Keratinocyte (primary cell): ENCODE measurements at places on chromosomes 11 and 22.

GRCh38 chr11:100849009-100849900 is 162.2 kb downstream of the ARHGAP42 start:
- no peak for DNase-seq

- DNase-seq: no peak
These were observed 29.7 kb downstream of the SPATA19 start for GRCh38 chr11:133815636-133816035.

DNA sequence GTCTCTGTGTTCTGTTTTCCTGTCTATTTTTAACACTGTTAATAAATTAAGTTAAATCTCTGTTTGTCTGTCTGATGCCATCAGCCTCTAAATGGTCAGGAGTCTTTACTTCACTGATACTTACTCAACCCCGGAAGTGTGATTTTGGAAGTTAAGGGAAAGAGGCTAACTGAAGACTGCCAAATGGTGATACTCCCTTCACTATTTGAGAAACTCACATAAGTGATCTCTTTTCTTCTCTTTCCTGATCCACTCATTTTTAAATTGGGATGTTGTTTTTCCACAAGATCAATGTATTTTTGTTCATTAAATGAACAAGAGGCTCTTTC is 389 bp upstream of the CASP12 start:
- no peak for DNase-seq

GRCh38 chr11:67280341-67280787 is 8.7 kb upstream of the ANKRD13D start:
- DNase-seq: no peak

DNA sequence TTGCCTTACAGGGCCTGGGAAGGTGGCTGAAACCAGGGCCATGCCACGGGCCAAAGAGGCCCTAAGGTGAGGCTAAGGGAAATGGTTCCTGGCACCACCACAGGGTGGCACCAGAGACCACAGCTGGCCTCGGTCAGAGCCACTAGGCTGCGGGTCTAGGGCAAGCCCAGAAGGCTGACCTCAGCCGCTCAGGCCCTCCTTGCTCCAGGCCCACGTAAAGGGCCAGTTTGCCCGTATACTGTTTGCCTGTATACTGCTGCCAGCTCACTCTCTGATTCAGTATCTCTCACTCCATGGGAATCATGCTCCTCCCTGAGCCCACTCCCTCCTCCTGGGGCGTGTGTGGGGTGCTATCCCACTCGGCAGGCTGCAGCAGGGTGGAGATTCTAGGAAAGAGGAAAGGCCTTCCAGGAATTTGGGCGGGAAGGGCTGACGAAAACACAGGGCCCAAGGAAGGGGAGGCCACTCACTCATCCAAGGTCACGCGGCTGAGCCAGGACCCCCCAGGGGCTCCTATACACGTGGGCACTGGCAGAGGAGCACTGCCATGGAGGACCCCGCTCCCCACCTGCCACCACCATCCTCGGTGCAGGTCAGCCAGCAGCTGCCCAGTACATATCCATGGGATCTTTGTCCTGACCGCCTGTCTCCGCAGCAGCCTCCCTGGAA is 62.4 kb downstream of the NECTIN1 start:
- no peak for DNase-seq

GRCh38 chr22:28379075-28379779 is 300.4 kb downstream of the TTC28 start:
- DNase-seq: no peak

GRCh38 chr11:78426845-78427244 is 9.2 kb upstream of the GAB2 start:
- DNase-seq: no peak

DNA sequence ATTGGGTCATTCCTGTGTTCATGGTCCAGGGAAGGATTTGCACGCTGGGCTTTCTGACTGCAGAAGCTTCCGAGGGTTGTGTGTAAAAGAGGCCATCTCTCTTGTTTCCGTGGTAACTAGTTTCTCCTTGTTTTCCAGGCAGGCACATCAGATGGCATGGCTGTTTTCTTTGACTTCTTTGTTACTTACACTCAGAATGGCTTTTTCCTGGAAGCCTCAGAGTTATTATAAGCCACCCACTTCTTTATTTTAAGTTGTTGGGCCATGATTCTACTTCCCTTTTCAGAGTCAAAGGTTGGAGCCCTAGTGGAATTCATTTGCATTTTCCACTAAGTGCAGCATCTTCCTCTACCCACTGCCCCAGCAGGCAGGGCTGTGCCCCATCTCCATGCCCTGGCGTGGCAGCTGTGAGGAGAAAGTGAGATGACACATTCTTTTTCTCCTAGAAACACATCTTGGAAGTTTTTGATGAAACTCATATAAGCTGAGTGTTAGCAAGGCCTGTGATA is 94.9 kb downstream of the PRR5L start:
- DNase-seq: no peak

DNA sequence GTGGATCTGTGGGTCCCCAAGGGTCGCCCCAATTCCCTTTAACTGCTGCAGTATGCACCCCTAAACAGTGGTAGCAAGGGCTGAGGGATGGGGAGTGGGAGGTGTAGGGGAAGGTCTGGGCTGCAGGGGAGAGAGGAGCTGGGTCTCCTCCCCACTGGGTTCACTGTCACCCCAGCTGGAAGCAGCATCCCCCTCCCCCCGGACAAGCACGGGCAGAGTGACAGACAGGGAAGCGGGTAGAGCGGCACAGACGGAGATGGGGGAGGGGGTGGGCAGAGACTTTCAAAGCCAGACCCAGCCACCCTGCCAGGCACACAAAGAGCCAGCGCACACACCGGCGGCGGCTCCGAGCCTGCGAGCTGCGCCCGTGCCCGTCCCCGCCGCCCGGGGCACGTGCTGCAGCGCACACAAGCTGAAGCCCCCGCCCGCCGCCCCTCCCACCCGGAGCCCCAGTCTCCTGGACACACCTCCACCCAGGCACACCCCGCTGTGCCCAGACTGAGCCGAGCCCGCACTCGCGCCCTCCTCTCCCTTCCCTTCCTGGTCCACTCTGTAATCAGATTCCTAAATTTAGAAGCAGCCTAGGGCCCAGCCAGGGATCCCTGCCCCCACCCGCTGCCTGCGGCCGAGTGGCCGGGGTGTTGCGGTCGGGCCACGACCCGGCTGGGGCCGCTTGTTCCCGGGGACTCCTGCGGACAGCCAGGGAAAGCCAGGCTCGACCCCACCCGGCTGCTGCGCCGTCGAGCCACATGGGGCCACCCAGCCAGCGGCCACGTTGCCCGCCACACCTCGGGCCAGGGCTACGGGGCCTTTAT is 935 bp upstream of the RCOR2 start:
- no peak for DNase-seq

DNA sequence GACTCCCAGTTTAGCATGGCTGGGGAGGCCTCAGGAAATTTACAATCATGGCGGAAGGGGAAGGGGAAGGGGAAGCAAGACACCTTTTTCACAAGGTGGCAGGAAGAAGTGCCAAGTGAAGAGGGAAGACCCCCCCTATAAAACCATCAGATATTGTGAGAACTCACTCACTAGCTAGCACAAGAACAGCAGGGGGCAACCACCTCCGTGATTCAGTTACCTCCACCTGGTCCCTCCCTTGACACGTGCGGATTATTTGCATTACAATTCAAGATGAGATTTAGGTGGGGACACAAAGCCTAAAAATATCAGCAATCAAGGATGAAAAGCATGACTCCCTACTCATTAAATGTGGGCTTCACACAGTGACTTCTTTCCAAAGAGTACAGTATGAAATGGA is 155.0 kb upstream of the CCDC90B start:
- no peak for DNase-seq

DNA sequence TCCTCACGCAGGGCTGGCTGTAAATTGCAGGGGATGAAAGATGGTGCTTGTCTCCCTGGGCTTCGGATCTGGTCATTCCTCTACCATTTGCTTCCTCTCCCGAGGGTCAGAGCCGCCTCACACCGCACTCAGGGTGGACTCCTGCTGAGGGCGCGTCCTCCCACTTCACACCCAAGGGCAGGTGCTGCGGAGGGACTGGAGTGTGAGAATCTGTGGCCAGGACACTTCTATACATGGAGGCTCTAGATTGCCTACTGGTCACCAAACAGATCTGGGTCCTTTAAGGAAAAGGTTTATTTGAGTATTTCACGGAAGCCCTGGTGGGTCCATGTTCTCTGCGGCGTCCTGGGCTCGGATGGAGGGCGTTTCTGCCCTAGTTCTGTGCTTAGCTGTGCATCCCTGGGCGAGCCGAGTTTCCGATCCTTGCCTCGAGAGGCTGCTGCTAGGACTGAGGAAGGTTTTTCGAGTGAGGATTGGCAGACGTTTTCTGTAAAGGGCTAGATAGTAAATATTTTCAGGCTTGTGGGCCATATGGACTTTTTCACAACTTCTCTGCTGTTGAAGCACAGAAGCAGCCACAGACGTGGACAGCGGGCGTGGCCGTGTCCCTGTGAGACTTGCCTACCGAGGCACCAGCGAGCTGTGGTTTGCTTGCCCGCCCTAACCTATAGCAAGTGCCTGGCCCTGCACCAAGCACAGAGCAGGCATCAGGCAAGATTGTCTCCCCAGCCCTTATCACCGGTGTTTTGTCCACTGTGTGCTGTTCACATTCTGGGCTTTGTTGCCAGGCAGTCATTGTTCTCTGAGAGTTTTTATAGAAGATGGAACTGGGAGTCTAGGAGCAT is 279.0 kb downstream of the TBC1D22A start:
- DNase-seq: no peak

DNA sequence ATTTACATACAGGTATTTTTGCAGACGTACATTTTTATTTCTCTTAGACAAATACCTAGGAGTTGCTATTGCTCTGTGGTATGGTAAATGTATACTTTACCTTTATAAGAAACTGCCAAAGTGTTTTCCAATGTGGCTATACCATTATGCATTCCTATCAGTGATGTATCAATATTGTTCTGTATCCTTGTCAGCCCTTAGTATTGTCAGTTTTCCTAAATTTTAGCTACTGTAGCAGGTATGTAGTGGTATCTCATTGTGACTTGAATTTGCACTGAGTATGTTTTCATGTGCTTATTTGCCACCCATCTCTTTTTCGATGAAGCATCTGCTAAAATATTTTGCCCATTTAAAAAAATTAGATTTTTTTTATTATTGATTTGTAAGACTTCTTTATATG is 37.0 kb downstream of the CLPB start:
- DNase-seq: no peak

GRCh38 chr11:47917599-47918369 is 62.6 kb upstream of the PTPRJ start:
- no peak for DNase-seq

DNA sequence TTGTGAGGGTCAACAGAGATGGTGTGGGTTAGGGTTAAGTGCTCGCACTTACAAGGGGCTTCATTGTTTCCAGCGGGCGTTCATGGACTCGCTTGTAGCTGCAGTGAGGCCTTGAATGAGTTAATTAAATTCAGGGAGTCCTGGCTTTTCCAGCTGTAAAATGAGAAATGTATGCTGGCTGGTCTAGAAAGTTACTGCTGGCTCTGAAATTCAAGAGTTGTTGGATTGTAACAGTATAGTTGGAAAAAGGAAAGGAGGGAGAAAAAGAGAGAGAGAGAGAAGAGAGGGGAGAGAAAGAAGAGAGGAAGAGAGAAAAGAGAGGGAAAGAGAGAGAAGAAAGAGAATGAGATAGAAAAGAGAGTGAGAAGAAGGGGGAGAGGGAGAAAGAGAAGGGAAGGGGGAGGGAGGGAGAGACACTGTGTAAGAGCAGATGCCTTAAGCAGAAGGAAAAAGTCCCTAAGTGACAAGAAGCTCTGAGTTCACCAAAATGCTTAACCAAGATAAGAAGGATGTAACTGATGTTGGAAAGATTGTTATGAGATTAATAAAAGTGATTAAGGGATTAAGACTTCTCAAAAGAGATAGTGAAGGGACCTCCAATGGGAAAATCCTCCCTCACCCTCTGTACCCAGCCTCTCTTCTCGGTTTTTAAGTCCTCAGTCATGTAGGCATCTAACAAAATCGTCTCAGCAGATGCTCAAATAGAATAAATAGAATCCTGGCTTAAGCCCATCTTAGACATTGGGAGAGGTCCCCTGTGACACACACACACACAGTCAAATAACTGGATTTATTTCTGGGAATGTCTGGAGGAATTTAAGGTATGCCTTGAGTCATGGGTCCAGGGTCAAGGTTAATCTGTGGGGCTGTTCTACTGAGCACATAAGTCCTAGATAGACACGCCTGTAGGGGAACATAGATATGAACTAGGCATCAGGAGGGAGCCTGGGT is 477.9 kb downstream of the MIAT start:
- no peak for DNase-seq

- no peak for DNase-seq
These were observed 613.8 kb downstream of the CNTN5 start for GRCh38 chr11:99634581-99634980.

- no peak for DNase-seq
These were observed 110.4 kb downstream of the USP35 start for GRCh38 chr11:78299000-78299710.

DNA sequence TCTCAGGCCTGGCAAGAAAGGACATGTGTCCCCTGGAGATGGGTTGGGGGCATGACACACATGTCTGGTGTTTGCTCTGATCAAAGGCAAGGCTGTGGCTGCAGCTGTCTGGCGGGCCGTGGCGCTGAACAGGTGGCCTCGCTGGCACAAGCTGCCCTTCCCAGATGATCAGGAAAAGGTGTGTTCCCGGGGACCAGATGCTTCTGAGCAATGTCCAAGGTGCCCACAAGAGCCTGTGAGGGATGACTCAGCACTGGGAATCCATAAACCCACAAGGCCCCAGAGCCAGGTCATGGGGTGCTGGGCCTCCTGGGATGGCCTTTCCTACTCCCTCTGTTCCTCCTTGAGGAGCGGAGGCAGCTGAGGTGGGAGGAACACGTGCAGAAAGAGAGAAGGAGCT is 9.7 kb upstream of the LRP5 start:
- no peak for DNase-seq

DNA sequence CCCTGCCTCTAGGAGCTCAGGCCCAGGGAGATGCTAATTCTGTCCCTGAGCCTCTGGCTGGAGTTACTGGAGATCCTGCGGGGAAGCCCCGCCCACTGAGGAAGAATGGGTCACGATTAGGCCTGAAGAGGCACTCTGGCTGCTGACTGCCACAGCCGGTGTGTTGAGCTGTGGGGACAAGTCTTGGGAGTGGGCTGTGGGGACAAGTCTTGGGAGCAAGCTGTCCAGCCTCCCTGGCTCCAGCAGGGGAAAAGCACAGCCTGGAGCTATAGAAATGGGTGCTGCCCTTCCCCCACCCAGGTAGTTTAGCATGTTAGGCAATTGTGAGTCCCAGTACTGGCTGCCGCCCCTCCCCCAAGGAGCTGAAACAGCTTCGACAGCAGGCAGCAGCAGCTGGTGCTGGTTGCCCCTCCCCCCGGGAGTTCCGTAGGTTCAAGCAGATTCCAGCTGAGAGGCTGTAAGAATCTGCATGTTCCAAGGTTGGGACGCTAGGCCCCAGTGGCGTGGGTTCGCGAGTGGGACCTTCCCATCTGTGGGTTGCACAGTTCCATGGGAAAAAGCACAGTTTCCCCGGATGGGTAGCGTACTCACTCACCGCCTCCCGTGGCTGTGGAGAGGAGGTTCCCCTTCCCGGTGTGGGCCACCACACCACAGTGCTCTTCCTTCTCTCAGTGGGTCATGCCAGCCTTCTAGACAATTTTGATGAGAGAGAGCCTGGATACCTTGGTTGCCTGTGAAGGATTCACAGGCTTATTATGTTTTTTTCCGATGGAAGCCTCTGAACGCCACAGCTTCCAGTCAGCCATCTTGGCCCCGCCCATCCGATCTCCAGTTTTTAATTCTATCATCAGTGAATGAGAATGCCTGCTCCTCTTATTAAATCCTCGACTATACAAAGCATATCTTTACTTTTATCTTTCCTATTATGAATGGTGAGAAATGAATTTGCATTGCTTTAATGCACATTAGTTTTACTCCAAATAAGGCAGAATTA is 61.5 kb downstream of the MSANTD4 start:
- no peak for DNase-seq
